Heart right ventricle (tissue), 16 donors: ENCODE measurements at places on chromosomes 4 and X. TPM values are rescaled to one million over a fixed set of nuclear protein-coding genes. Genes with fewer than 3 reads are reported as not detected.

- DNase-seq: no peak
These were observed 10.7 kb downstream of the RGS12 start for GRCh38 chr4:3303565-3303824.

DNA sequence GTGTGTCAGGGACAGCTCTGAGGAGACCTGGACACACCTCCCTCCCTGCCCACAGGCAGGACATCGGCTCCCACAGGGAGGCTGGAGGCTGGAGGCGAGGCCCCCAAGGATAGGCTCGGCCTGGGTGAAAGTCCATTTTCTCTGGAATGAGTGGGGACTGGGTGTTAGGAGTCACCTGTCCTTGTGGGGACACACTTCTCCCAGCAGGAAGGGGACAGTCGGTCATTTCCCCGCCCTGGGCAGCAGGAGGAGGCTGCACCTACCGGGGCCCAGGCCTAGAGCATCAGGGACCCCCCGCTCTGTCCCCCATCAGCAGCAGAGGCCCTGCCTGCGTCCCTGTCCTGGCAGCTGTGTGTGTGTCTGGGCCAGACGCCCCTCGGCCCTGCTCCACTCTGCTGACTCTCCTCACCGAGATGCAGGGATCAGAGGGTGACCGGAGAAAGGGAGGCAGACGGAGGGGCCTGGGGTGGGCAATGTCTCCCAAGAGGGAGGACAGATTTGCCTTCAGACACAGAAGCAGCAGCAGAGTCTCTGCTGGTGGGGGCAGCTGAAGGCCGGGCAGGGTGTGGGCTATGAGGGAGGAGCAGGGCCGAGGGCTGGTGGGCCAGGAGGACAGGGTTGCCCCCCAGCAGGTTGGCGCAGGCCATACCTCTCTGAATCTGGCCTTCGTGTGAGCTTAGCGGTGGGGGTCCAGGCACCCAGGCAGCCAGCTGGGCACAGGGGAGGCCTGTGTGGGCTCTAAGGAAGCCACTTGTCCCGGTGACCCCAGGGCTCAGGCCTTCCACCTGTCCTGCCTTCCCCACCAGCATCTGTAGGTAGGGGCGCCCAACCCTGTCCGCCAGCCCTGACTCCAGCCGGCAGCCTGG is 125.7 kb upstream of the NKX1-1 start:
- no peak for DNase-seq

GRCh38 chr4:101347267-101347556 is at the start of gene PPP3CA:
TSS of gene PPP3CA (minus strand) at chr4:101347526.
- no peak for DNase-seq

GRCh38 chr4:184472614-184473498 is 1.5 kb downstream of the IRF2 start:
- peak; percentile 87 for DNase-seq

DNA sequence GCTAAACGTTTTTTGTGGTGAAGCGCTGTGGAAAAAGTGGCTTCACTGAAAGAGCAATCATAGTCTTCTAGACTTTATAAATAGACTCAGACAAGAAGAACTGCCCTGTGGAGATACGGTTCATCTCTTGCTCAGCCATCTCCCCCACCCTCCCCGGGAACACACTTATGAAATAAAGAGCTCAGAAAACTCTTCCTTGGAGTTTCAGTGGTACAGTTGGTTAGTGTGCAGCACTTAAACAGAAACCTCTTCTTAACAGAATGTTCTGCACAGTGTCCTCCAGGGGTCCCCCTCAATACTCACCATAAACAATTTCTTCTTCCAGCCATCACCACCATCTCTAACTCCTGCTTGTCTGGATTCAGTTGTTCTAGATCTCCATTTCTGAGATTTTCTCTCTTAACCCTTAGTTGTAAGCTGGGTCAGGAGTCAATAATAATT is 313.0 kb downstream of the ARHGAP10 start:
- no peak for DNase-seq

- no peak for DNase-seq
These were observed 159.5 kb upstream of the USP38 start for GRCh38 chr4:143025081-143025704.

DNA sequence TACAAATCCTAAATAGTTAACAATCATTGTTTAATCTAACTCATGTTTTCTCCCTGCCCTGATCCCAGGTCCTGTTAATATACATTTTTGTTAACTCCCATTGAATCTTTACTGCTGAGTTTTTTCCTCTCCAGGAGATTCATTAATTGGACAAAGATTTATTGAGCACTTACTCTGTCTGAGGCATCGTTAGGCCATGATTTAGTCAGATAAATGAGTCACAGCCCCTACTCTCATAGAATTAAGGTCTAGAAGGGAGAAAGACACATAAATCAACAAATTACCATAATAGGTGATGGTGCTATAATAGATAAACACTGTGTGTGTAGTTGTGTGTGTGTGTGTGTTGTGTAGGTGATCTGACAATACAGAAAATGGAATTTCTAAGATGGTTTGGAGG is 112.5 kb downstream of the MAPK10 start:
- no peak for DNase-seq

DNA sequence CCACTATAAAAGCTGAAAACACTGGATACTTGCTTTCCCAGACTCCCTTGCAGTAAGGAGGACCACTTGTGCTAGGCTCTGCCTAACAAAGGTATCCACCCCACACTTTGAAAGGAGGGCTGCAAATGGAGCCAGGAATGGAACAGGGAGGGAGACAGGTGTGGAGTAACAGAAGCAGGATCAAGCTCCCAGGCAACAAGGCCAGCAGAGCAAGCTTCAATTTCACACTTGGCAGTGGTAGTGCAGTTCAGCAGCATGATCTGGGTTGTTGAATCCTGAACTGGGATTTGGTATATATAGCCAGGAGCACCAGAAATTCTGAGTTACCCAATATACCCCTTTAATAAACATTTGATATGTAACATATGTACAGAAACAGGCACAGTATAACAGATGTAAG is 9.8 kb downstream of the LAMP2 start:
- DNase-seq: no peak

SMIM31 gene
- polyA plus RNA-seq: not detected

KLHL15 gene
- 1.2 TPM for polyA plus RNA-seq

GPR82 gene
- not detected for polyA plus RNA-seq

NSDHL gene
- polyA plus RNA-seq: 41.4 TPM

IL13RA2 gene
- polyA plus RNA-seq: 0.22 TPM
